Kidney tubule cell (primary cell): ENCODE measurements at places on chromosomes 12 and 14.
A peak's percentile ranks its signal among the peaks of the same experiment; 100 is the strongest.

- peak; percentile 20 for DNase-seq
These were observed 2.4 kb upstream of the TCL1B start for GRCh38 chr14:95683793-95684192.

GRCh38 chr12:4991373-4991772, 52.3 kb upstream of the KCNA5 start:
- no peak for DNase-seq

DNA sequence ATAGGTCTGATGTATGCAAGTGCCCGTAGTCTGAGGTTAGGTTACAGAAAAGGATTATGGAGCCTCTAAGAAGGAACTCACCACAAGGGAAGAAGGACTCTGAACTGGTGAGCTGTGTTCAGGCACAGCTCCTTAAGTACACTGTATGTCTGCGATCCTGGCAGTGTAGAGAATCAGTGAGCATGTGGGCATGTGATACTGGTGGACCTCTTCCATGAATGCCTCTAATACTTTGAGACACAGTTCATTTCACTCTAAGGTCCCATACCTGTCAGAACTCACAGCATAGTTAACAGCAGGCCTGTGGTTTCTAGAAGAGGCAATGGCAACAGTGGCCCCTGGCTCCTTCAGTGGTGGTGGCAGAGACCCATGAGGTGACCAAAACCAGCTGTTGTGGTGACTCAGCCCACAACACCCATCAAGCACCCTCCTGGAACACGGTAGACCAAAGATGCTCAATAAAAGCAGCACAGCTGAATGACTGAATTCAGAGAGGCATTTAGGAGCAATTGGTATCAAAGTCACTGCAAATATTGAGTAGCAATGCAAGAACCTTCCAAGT, 6.9 kb upstream of the OR6J1 start:
- peak; percentile 73 for DNase-seq

- DNase-seq = peak; percentile 85
These were observed 144.9 kb downstream of the SRGAP1 start for GRCh38 chr12:63989301-63989845.

DNA sequence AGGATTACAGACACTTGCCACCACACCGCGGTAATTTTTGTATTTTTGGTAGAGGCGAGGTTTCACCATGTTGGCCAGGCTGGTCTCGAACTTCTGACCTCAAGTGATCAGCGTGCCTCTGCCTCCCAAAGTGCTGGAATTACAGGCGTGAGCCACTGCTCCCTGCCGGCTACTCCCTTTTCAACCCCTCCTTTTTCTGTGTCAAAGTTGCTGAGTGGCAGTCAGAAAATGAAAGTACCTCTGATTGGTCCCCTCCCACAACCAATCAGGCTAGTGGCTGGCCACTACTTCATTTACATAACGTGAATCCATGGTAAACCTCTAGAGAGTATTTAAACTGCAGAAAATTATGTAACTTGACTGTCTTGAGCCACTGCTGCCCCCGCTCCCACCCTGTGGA, 5.9 kb downstream of the RESF1 start:
- DNase-seq = no peak

DNA sequence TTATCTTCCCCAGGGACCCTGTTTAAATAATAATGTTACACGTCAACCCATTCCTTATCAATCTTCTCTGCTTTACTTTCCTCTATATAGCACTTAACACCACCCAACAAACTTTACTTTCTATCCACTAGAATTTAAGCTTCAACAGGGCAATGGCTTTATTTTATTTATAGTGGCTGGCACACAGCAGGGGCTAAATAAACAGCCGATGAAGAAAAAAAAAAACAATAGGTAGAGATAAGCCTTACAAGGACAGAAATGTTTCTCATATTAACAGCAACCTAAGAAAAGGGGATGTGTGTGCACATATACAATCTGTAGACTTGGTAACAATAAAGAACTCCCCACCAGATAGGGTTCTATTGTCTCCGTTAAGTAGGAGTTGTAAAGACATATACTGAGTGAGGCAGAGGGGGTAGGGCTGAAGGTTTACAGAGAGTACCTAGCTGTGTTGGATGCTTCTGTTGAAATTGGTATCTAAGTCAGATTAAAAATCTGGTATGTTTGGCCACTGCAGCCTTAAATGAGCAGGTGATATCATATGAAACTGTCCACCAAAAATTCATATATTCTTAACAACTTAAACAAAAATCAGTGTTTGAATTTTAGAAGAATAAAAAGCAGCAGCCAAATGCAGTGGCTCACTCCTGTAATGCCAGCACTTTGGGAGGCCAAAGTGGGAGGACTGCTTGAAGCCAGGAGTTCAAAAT, 24.7 kb upstream of the AP4S1 start:
- no peak for DNase-seq

GRCh38 chr12:6218347-6218925, 18.2 kb downstream of the CD9 start:
- peak; percentile 65 for DNase-seq

- peak; percentile 37 for DNase-seq
These were observed 16.0 kb upstream of the CCT2 start for GRCh38 chr12:69569236-69569635.
